ENCODE measurements at places on chromosomes 12 and 14. TPM values are rescaled to one million over a fixed set of nuclear protein-coding genes. Genes with fewer than 3 reads are reported as not detected.

TULP3 gene
- total RNA-seq = 18.0 TPM

ITGB7 gene
- 2.3 TPM for total RNA-seq

RAD9B gene
- total RNA-seq = 0.90 TPM

TAS2R8 gene
- not detected for total RNA-seq

CYP27B1 gene
- 1.8 TPM for total RNA-seq

KCNC2 gene
- total RNA-seq = not detected

GPR162 gene
- 7.0 TPM for total RNA-seq

NINJ2 gene
- total RNA-seq = 18.5 TPM

RNASE7 gene
- total RNA-seq = 0.39 TPM

DNAJC22 gene
- not detected for total RNA-seq

MYH6 gene
- total RNA-seq = not detected

Measured in mesenteric fat pad (tissue), 1 donor.